OCI-LY7 (cell line): ENCODE measurements at places on chromosomes 1 and 21.

- no peak for DNase-seq
These were observed 62.1 kb downstream of the PLPPR4 start for GRCh38 chr1:99326215-99326949.

- no peak for DNase-seq
These were observed 343.3 kb downstream of the SETD4 start for GRCh38 chr21:35716876-35717565.

- DNase-seq, result no peak
These were observed 59.5 kb downstream of the PALMD start for GRCh38 chr1:99705385-99705784.

DNA sequence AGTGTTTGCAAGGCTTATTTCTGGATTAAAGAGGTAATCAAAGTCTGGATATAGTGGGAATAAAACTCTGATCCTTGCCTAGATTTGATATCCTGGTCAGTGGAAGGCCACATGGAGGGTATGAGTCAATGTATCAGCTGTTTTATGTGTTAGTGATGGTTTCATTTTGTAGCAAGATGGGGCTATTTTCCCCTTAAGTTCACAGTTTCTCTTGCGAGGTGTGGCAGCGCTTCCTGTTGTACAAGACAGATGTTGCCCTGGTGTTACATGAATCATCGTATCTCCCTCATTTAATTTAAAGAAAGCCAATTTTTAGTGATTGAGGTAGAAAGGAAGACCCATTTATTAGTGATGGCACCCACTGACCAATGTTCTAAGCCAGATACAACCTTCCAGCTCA lies 220.2 kb downstream of the DUSP10 start:
- DNase-seq, result no peak

DNA sequence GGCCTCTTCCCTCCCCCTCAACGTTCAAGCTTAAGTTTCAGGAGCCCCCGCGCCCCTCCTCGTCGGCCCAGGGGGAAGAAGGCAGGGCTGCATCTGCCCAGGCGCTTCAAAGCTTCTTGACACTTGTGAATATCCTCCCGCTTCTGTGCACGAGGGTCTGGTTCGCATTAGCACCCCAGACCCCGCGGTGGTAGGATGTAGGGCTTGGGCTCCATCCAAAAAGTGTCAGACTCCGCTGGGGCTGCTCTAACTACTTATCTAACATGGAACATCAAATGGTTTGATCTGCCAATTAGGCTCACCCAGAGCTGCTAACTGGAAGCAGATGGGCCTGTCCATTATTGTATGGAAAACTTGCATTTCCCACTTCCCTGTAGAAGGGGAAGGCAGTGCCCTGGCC lies 28.9 kb downstream of the TAS1R2 start:
- no peak for DNase-seq

- no peak for DNase-seq
These were observed 258.9 kb upstream of the PROX1 start for GRCh38 chr1:213728593-213729536.

- DNase-seq, result no peak
These were observed 462.3 kb downstream of the PTPRU start for GRCh38 chr1:29698626-29699025.

DNA sequence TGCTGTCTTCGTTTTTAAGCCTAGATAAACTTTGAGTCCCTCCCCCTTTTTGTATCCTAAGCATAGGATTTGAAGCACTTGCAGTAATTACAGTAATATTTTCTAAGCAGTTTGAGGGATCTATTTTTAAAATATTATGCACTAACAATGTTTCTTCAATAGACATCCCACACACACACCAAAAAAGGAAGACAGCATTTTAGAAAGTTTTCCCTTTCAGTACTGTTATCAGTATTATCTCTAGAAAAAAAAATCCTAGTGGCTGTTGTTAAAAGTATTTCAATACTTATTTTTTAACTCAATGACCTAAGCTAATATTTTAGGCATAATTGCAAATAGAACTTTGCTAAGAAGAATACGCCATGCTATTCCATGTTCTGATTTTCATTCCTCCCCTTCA lies 15.1 kb downstream of the MCOLN3 start:
- DNase-seq, result no peak

DNA sequence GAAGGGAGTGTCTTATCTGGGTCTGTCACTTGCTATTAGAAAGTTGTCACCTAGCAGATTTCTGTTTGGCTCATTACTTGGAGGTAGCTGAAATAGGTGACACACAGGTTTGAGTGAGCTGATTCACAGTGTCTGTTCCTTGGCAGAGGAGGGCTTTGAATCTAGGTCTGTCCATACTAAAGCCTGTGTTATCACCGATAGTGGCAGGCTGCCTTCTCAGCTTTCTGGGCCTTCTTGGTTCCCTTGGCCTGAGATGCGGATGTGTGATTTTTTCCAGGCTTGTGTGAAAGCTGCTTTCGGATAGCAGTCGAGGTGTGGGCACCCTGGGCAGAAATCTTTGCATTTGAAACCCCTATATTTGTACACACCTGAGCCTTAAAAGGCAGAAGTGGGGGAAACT lies 73.9 kb downstream of the ACTL8 start:
- no peak for DNase-seq

DNA sequence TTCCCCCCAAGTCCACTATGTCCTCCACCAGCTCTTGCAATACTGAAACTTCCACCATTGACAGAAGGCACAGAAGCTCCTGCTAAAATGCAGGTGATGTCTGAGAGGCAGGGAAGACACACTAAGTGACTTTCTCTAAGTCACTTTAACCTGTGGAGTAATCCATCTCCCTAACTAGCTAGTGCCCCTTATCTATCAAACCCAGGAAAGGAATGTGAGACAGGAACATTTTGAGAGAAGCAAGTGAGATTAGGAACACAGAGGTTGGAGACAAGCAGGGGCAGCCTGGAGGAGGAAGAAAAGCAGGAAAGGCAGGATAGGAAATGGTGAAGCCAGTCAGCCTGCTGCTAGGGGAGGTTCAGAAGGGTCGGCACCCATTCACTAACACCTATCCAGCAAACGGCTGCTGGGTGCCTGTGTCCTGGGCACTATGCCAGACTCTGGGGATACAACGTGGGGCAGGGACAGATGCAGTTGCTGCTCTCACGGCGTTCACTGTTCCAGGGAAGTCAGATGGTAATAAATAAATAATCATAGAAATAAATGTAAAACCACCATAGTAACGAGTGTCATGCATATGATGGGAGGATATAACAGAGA lies 7.0 kb downstream of the GPA33 start:
- DNase-seq, result no peak

GRCh38 chr1:10675813-10676212 lies 120.6 kb downstream of the CASZ1 start:
- DNase-seq, result no peak

DNA sequence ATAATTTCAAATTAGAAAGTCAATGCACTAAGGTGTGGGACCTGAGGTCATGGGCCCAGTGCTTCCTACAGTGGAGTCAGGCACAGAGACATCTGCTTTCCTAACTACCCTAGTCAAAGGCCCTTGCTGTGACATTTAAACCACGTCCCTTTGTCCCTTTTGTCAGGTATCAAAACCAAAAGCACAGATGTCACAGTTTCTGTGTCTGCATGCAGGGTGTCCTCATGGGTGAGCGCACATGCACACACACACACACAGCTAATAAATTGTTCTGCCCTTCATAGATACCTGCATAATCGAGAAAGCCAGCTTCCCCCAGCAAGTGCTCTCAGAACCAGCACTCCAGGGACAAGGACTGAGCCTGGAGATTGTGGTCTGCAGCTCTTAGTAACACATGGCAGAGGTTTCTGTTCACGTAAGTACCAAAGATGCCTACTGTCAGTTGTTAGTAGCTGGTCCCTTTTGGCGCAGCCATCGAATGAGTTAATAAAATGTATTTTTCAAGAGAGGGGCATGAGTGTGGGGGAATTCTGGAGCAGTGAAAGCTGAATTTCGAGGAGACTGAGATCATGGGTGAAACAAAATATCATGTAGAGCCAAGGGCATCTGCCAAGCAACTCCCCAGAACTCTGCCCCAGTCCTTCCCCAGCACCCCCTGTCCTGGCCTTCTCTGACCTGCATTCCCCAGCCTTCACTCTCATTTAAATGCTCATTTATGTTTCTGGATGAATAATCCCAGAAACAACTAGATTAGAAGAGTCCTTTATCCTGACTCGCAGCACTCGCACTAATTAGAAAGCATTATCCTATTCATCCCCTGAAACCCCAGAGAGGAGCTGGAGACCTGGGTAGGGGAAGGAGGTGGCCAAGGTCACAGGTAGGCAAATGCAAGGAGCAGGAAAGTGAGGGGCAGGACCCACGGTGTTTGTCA lies 25.5 kb downstream of the TNR start:
- no peak for DNase-seq

DNA sequence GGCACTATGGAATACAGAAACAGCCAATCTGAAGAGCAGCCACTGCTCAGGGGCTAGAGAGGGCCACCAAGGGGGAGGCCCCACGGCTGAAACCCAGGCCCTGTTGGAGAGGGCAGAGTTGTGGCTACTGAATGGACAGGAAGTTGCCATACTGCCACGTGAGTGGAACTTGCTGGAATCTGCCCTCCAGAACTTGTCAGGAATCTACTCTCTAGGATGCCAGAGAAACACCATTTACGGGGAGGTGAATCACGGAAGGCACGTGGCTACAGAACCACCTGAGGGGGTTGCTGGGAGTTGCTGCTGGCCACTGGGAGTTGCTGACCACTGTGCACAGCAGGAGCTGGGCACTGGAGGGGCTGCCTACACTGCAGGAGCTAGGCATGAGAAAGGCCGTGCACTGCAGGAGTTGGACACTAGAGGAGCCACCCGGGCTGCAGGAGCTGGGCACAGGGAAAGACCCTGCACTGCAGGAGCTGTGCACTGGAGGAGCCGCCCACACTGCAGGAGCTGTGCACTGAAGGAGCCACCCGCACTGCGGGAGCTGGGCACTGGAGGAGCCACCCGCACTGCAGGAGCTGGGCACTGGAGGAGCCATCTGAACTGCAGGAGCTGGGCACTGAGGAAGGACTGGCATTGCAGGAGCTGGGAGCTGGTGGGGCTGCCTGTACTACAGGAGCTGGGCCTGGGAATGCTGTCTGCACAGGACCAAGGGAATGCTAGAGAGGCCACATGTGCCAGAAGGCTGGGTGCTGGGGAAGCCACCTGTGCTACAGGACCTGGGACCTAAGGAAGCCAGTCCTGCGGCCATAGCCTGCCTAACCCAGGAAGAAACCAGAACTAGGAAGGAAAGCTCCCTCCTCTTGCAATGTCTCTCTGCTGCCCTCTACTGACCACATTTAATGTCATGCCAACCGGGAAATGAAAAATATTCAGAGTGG lies 343.4 kb downstream of the MATN1 start:
- DNase-seq, result peak; percentile 78

- no peak for DNase-seq
These were observed 49.2 kb downstream of the TUT4 start for GRCh38 chr1:52503706-52504105.
